ENCODE measurements at places on chromosomes 7 and 10. TPM values are rescaled to one million over a fixed set of nuclear protein-coding genes. Genes with fewer than 3 reads are reported as not detected.

DNA sequence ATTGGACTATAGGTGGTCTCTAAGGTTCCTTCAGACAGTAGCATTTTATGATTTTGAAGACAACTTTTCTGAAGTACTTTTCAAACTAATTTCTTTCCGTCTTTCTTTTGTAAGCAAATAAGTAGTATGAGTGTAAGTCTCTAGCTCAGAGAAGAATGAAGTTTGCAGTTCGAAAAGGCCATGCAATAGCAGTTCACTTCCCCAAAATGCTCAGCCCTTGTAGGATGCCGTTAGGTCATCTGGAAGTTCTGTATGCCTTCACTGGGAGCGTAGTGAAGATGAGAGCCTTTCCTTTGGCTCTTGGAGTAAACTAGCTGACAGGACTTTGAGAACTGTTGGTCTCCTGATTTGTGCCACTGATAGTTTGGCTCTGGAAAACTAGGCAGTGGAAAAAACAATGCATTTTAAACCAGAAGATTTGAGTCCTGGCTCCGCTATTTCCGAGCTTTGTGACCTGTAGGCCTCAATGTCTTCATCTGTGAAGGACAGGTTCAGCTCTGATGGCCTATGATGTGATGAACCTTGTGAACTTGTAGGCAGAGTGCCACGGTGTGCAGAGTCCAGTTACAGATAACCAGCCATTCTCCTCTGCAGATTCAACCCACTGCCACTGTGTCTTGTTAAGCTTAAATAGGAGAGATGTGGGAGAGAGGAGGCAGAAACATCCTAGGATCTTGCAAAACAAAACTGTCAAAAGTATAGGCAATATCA is 18.8 kb downstream of the SGPL1 start:
- no peak for DNase-seq

DNA sequence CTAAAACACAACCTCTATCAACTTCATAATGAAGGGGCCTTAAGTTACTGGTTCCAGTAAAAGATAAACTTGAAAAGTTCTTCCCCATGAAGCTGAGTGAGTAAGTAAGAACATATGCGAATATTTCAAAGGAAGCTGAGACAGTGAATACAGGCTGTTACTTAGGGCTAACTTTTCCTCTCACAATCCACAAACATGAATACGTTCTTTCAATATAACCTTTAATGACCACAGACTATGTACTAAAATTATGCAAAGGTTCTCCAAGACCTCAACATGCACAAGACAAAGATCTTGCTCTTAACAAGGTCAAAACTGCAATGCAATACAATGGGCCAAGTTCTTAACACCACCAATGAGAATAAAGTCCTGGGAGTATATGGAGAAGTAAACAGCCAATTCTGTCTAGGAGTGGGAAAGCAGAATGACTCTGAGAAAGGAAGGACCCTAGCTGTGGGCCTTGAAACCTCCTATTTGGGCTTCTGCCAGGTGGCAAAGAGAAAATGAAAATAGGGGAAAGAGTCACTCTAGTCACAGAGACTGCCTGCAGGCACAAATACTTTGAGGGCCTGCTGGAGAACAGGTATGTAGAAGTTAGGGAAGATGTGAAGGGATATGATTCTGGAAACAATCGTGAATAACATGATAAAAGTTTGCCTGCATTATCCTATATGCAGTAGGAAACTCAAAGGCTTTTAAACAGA is 43.7 kb downstream of the OSBPL3 start:
- no peak for DNase-seq

DNA sequence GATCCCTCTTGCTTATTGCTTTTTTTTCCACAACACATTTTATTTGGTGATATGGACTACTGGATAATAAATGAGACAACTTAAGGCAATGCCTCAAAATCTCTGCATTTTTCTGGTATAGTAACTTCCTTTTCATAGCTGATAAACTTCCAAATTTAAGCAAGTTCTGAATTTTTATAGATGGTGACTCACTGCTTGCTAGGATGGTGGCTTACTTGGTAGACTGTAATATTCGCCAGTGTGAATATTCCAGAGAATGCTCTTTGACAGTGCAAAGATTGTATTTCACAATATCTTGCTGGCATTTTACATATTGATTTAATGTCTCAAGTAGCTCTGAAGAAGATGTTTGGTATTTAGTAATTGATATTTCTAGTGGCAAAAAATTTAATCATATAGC is 472.4 kb downstream of the TFEC start:
- peak; percentile 81 for DNase-seq

- no peak for DNase-seq
Measured at GRCh38 chr10:7876541-7877127, 58.3 kb downstream of the TAF3 start.

GRCh38 chr7:7956531-7957128 is 12.0 kb upstream of the GLCCI1 start:
- peak; percentile 62 for DNase-seq

DNA sequence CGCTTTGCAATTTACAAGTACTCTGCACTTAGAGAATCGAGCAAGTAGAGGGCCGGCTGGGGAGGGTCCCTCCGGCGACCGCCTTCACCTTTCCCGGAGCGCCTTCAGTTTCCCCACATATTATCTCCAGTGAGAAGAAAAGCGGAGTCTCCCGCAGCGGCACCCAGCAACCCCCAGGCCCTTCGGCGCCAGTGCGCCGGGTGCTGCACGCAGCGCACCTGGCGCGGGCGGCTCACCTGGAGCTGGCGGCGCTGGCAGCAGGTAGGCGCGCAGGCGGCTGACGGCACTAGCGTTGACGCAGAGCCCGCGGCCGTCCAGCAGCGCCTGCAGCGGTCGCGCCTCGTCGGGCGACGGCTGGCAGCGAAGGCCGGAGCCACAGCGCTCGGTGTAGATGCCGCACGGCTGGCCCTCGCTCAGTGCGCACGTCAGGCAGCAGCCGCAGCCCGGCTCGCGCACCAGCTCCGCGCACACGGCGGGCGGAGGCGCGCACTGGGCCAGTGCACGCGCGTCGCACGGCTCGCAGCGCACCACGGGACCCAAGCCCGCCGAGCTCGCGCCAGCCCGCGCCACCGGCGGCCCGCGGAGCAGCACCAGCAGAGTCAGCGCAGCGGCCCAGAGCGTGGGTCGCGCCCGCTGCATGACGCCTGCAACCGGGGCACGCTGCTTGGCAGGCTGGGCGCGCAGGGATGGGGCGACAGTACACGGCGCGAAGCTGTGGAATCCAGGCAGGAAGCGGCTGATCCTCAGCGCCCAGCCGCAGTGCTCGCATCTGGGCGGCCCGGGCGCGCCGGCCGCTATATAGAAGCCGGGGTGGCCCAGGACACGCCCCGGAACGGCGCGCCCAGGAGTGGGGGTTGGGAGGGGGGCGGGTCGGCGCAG is at the start of gene IGFBP3:
Gene IGFBP3, minus strand, starts transcription at position 771 of the 879 bp plus-strand sequence. Its CDS starts 132 bp downstream, at position 639.
- DNase-seq = peak; percentile 57

DNA sequence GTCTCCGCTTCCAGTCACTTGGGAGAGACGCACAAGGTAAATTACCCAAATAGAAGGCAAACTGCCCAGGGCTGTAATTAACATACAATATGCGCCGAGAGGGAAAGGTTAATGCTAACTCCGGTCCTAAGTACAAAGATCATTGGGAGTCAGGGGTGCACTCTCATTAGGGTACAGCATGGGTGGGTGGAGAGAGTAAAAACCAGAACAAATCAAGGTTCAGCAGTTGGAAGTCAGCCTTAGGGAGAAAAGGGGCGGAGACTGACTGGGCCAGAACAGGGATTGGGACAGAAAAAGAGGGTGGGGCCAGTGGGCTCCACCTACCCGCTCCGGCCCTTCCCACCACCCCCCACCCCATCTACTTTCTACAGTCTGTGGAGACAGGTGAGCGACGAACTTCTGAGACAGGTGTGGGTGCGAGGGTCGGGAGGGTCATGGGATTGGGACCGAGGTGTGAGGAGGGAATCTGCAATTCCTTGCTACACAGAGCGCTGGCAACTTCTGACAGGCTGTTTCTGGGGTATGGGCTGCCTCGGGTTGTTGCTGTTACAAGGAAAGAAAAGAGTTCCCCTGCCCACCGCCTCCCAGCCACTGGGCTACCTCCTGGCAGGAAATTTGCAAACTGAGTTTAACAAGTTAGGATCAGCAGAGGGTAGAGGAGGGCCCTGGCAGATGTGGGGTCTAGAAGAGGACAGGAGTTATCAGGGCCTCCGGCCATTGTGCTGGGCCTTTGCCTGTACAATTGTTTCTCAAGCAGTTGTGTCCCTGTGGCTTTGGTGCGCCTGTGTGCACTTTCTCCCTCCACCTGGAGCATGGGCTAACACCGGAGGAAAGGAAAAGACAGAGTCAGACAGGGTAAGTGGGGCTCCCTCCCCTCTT is at the start of gene TMEM139:
Gene TMEM139, plus strand, starts transcription at position 368 of the 879 bp plus-strand sequence. CDS start 1,000 bp downstream, outside the sequence.
- no peak for DNase-seq

- DNase-seq = no peak
Measured at GRCh38 chr10:124251317-124252065, 158.1 kb upstream of the CHST15 start.

DNA sequence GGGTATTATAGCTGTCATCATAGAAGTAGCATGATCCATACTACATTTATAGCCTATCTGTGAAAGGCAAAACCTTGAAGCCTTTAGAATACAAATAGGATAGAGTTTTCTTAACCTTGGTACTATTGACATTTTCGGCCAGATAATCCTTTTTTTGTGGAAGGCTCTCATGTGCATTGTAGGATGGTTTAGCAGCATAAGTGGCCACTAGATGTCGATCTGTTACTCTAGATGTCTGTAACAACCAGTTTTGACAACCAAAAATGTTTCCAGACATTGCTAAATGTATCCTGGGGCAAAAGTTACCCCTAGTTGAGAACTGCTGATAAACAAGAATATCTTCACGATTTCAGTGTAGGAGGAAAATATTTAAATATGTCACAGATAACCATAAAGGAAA is 319.4 kb upstream of the GALNT17 start:
- DNase-seq = no peak

DNA sequence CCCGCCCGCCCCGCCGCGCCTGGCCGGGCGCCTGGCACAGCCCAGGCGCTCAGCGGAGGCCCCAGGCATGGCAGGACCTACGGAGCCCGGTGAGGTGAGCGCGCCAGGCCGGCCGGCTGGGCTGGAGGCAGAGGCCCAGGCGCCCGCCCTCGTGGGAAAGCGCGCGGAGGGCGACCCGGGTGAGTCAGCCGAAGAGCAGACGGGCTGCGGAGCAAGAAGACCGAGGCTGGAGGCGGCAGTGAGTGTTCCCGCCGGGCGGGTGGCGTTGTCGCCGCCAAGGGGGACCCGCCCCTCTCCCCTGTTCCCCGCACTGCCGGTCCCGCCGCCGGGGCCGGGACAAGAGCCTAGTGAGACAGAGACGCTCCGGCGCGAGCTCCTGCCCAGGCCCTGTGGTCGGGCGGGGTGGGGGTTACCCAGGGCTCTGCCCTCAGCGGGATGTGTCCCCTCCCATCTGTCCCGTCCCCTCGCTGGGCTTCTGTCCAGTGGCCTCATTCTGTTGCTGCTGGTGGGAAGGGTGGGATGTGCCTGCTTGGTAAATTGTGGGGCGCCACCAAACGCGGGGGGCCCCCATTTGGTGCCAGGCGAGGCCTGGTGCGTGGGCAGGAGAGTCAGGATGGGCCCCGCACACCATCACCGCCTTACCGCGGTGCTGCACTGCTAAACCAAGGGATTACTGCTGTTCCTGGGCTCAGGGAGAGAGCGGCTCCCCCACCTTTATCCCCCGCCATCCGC is 17.0 kb upstream of the NODAL start:
- peak; percentile 51 for DNase-seq

PPRC1 gene
- total RNA-seq = 14.3 TPM

PTPRN2 gene
- 2.5 TPM for total RNA-seq

UCMA gene
- total RNA-seq = not detected

CCDC3 gene
- total RNA-seq = 3.9 TPM

NPSR1 gene
- total RNA-seq = not detected

XRCC2 gene
- 1.1 TPM for total RNA-seq

CPA4 gene
- 29.6 TPM for total RNA-seq

OR2A42 gene
- total RNA-seq = not detected

GNGT1 gene
- total RNA-seq = not detected

RGR gene
- not detected for total RNA-seq

CUZD1 gene
- total RNA-seq = 1.4 TPM
